ENCODE measurements at places on chromosomes 12 and 14.

- DNase-seq, result no peak
These were observed 233.4 kb upstream of the PELI2 start for GRCh38 chr14:55884819-55885218.

GRCh38 chr14:105533391-105533790, 7.0 kb downstream of the TMEM121 start:
- no peak for DNase-seq

- no peak for DNase-seq
These were observed 55.1 kb downstream of the PPP1R36 start for GRCh38 chr14:64604881-64605280.

DNA sequence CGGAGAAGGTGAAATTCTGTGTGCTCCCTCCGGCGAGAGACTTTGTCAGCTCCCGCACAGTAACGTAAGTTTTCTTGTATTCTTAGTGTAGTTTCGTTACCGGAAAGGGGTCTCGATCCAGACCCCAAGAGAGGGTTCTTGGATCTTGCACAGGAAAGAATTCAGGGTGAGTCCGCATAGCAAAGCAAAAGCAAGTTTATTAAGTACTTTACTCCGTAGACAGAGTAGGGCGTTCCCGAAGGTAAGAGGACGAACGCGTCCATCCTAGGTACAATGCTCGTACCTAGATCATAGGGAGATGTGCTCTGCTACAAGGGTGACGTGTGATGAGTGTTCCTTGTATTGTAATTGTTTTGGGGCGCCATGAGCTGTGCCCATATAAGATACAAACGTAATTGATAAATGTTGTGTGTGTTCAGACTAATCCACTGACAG, 293 bp downstream of the IFI27L1 start:
- no peak for DNase-seq

DNA sequence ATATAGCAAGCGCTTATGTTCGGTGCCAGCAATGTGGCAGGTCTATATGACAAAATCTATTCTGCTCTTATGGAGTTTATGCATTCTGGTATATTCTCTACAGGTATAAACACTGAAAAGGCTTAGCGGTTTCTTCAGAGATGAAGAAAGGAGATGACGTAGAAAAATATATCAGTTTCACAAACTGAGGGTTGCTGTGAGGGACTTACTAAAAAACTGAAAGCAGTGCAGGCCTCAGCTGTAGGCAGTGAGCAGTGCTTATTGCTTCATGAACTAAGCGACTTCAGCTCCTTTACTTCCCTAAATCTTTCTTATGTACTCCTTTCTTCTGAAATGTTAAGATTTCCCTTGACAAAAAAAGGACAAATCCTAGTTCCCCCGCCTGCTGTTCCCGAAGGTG, 4.5 kb downstream of the DDX47 start:
- no peak for DNase-seq

DNA sequence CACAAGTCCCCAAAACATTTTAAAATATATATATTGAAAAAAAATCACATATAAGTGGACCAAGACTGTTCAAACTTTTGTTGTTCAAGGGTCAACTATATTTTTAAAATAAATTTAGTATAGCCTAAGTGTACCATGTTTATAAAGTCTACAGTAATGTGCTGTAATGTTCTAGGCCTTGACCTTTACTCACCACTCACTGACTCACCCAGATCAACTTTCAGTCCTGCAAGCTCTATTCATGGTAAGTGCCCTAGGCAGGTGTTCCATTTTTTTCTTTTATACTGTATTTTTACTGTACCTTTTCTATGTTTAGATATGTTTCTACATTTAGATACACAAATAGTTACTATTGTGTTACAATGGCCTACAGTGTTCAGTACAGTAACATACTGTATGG, 23.4 kb upstream of the TMTC1 start:
- no peak for DNase-seq

DNA sequence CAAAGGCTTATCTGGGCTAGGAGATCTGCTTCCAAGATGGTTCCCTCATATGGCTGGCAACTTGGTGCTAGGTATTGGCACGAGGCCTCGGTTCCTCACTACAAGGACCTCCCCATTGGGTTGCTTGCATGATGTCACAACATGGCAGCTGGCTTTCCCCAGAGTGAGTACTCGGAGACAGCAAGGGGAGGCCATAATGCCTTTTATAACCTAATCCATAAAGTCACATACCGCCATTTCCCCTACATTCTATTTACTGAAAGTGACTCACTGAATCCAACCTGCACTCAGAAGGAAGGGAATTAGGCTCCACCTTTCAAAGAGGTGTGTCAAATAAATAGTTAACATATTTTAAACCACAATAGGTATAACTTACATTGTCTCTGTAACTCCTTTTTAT, 130.9 kb downstream of the SAMD4A start:
- DNase-seq, result no peak

DNA sequence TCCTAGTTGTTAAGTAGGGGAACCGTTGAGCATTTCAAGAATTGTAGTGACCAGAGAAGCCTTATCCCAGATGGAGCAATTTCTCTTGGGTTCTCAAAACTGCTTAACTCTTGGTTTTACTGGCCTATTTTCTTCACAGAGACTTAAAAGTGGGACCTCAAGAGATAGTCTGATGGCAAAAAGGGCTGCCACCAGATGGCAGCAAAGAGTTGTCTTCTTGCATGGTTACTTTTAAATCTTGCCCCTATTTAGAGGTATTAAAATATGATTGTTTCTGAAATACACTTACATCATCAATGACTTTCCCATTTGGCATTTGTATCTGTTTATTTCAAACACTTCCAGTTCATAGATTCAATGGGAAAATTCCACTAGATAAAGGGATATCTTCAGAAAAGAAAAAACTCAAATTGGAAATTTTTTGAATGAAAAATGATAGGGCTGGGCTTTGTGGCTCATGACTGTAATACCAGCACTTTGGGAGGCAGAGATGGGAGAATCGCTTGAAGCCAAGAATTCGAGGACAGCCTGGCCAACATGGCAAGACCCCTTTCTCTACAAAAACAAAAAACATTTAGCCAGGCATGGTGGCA, 69.9 kb upstream of the CNTN1 start:
- no peak for DNase-seq

DNA sequence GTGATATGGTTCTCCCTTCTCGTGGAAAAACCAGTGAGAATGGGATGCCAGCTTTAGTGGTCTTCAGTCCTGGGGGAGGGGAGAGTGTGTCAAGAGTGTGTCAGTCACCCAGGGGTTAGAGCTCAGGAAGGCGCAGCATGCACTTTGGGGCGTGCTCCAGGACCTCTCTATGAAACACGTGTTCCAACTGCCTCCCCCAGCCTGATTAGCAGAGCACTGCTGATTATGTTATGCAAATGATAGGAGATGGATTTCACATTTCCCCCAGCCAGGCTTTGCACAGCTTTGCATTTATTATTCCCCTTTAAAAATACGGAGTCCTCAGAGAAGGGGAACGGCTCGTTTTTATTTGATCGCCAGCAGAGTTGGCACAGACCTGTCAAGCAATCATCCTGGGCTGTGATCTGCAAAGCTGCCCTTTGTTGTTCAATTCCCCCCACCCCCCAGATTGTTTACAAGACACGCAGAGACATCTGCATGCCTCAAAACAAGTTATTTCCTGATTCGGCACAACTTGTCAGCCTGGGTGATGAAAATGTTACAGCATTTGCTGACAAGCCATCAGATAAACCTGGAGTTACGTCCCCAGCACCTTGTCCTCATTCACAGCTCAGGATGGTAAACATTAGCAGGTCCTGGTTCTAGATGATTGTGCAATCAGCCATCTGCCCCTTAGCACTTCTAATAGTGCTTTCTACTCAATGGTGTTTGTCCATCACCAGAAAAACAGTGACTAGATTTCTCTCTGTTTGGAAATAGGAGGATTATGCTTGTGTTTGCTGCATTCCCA, 196.5 kb downstream of the NOVA1 start:
- no peak for DNase-seq

DNA sequence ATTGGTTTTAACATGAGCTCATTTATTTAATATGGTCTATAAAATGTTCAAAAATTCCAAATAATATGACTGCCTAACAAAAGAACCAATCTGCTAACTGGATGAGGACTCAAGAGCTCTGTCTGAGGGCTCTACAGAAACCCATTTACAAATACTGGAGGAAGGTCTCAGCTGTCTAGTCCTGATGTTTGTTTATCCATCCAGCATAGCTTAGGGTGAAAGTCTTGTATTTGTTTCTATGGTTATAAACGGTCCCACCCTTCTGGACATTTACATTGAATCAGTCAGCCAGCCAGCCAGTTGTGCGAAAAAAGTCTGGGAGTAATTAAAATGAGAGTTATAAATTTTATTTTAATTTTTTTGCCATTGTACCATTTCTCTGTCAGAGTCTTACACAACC, 220.7 kb downstream of the BMP4 start:
- DNase-seq, result no peak

- DNase-seq, result no peak
These were observed 305.6 kb downstream of the RAD51B start for GRCh38 chr14:68124979-68125731.

DNA sequence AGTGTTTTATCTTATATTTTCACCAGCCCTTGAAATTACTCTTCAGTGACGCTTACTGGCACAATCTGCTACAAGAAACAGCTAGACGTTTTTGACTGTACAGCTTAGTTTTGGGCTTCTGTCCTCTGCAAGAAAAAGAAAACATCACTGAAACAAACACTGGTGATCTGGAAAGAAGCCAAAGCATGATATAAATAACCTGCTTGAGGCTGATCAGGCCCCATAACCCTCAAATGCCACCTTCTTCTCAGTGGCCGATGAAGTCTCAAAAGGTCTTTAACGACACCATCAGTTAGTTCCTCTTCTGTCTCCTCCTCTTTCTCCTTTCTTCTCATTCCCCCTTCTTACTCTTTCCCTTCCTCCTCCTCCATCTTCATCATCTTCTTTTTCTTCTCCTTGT, 942.3 kb upstream of the TMEM132C start:
- no peak for DNase-seq

- no peak for DNase-seq
These were observed 2.1 kb upstream of the USP44 start for GRCh38 chr12:95553197-95553943.

GRCh38 chr14:60508707-60509437, at the start of gene SIX6:
SIX6 (plus strand) TSS chr14:60509146; CDS start chr14:60509399, 253 bp downstream.
- DNase-seq, result no peak

DNA sequence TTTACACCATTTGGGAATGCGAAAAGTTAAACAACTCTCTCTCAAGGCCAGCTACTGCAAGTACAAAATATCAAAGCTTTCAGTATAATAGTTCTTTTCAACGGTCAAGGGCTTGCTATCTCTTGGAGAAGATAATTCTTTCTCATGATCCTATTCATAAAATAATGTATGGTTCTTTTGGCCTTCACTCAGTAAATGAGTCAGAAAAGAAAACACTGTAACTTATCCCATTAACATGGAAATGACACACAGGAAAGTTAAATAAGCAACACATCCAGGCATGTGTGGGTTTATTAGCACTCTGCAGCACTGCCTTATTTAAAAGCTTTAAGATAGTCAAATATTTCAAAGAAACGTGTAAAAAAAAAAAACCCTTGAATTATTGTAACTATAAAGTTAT, 36.9 kb downstream of the ZFC3H1 start:
- no peak for DNase-seq

DNA sequence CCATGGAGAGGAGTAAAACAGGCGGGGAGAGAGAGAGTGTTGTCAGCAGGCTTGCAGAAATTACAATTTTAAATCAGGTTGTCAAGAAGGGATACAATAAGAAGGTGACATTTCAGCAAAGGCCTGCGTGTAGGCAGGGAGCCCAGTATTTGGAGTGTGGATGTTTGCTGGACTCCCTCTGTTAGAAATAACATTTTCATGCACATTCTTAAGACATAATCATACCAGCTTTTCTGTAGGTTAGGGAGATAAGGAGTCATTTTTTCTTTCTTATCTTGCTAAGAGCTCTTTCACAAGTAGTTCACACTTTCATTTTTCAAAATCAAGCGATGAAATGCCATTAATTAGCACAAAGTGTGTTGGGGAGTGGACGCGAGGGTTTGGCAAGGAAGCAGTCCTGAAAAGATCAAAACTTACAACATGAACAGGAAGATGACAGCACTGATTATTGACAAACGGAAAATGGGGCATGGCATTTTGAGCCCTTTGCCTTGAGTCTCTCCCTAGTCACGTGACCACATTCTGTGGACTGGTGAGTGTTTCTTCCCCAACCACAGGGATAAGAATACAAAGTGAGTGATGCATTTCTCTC, 160.2 kb downstream of the DAD1 start:
- DNase-seq, result no peak

GRCh38 chr12:130127912-130128789, 34.1 kb upstream of the FZD10 start:
- no peak for DNase-seq

- no peak for DNase-seq
These were observed 594 bp upstream of the CLEC14A start for GRCh38 chr14:38256533-38256840.

- no peak for DNase-seq
These were observed 107.6 kb downstream of the MGAT4C start for GRCh38 chr12:86148612-86149011.

DNA sequence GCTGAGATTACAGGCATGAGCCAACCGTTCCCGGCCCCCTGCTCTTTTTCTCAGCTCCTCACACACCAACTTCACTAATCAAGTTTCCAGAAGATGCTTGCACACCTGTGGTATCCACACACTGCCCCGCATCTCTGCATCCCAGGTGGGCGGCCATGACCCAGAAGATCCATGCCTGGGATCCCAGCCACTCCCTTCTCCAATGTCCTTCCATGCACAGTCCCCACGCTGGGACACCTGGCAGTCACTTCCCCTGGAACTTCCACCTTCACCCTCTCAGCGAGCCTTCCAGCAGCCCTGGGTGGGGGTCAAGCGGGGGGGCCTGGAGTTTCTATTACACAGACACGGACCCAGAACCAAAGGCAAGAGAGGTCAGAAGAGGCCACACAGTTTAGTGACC, 107.8 kb downstream of the CALM1 start:
- DNase-seq, result no peak

- DNase-seq, result no peak
These were observed 21.5 kb upstream of the IFNG start for GRCh38 chr12:68180792-68181744.

GRCh38 chr12:24175284-24175683, 225.8 kb upstream of the SOX5 start:
- DNase-seq, result no peak

DNA sequence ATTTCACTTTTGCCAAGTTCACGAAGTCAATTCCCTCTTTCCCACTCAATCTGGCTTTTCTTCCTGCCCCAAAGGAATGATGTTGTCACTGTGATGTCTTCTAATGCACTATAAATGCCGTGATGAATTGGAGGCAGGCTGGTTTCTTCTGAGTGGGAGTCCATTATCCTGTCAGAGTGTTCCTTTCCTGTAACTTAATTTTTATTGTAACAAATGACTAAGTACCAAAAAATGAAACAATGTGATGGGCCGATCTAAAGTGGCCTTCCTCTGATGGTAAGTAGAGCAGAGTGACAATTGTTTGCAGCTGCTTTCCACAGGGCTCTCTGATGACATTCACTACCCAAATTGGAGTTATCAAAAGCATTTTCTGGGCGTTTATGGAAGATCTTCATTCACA, 22.2 kb downstream of the TMEM30B start:
- DNase-seq, result no peak

GRCh38 chr14:73762375-73762822, 48.2 kb upstream of the PNMA1 start:
- no peak for DNase-seq

Data from stimulated activated CD4-positive, alpha-beta T cell treated with anti-CD3 and anti-CD28 coated beads, Interleukin-1b, Interleukin-23, amount 100 ng/mL, for 1 hour (primary cell).